Naive B cell (primary cell): ENCODE measurements at places on chromosomes 13 and 19. TPM values are rescaled to one million over a fixed set of nuclear protein-coding genes. Genes with fewer than 3 reads are reported as not detected.

Gene ZNRF4
- polyA plus RNA-seq, result not detected

Gene SPACA4
- polyA plus RNA-seq, result not detected

GRCh38 chr13:99665711-99666110 lies 164.4 kb downstream of the TM9SF2 start:
- no peak for DNase-seq

Gene RNF225
- not detected for polyA plus RNA-seq

Gene PSPN
- polyA plus RNA-seq, result 0.56 TPM

- DNase-seq, result peak; percentile 71
These were observed 1.5 kb downstream of the N4BP2L1 start for GRCh38 chr13:32426191-32426989.

DNA sequence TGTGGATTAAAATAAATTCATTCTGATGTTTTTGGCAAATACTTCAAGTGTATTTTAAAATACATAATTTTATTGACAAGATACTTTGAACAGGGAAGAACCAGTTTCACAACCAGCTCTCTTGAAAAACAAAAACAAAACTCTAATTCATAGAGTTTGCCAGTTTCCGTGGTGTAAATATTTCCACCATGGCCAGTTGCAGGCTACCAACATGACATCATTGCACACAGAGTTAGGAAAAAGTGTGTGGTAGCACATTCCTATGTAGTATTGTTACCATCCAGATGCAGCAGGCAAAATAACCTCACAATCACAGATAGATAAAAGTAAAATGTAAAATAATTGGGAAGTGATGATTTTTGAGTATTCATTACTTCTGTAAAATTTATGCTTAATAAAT lies 7.7 kb upstream of the RNF113B start:
- no peak for DNase-seq

DNA sequence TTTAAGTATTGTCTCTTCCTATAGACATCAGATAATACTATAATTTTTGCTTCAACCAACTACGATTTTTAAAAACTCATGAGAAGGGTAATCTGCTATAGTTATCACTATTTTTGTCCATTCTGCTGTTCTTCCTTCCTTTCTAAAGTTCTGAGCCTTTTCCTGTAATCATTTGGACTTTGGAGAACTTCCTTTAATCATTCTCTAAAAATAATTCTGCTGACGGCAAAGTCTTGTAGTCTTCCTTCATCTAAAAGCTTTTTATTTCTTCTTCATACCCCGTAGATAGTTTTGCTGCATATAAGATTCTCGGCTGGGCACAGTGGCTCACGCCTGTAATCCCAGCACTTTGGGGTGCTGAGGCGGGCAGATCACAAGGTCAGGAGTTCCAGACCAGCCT lies 5.1 kb upstream of the FCGBP start:
- DNase-seq, result no peak

GRCh38 chr13:88097541-88097940 lies 426.4 kb downstream of the SLITRK5 start:
- peak; percentile 9 for DNase-seq

DNA sequence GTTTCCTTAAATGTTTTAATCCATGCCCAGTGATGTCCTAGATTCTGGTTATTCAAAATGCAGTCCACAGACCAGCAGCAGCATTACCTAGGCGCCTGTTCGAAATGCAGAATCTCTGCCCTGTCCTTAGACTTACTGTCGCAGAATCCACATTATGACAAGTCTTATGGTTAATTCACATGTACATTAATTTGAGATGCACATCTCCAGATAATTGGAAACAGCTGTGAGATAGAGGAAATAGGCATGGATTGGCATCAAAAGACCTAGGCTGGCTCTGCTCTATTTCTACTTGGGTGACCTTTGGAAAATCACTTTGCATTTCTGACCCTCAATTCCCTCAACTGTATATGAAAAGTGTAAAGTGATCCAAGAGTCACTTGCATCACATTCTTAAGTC lies 700.7 kb downstream of the DIAPH3 start:
- DNase-seq, result no peak

DNA sequence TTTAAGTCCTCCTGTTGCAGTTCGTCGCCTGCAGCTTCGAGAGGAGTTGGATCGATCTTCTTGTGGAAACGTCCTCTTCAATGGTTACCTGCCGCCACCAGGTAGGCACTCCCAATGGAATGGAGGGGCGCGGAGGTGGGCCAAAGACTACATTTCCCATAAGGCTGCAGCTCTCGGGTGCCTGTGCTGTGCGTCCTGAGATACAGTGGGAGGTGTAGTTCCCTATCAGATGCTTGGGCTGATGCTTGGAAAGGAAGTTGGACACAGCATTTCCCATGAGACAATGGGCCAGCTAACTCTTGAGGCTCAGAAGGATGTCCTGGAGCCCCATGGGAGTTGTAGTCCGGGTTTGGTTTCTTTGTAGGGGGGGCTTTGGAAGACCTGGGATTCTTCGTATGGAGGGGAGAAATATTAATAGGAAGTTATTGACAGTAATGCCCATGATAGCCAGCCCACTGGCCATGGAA lies 1.8 kb downstream of the SHKBP1 start:
- DNase-seq, result no peak

Gene METTL21C
- polyA plus RNA-seq, result not detected

Gene ZNF837
- 7.7 TPM for polyA plus RNA-seq

Gene C1QTNF9B
- not detected for polyA plus RNA-seq

DNA sequence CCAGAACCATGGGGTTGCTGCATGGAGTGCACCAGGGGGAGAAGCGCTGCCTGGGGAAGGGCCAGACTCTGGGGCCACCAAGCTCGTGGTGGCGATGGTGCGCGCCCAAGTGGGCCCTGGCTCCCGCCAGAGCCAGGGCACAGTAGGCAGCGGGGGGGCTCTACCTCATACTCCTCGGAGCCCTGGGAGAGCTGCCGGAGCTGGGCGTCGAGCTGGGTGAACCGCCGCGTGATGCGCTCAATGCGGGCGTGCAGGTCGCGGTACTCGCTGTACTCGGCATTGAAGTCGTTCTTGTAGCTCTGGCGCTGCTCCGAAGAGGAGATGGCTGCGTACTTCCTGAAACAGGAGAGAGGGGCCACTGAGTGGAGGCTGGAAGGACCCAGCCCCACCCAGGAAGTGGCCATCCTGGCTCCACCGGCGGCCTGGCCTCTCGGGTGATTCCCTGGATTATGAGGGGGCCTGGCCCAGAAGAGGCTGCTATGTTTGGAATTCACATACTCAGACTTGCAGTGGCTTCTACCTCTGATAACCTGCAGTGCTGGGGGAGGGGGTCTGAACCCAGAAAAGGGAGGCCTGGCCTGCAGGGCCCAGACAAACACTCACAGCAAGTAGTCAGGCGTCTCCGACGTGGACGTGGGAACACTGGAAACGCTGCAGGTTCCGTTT lies 8.3 kb upstream of the ISYNA1 start:
- no peak for DNase-seq

- DNase-seq, result no peak
These were observed 42.7 kb downstream of the ANKRD10 start for GRCh38 chr13:110872034-110872767.

Gene ZNF541
- polyA plus RNA-seq, result not detected

- DNase-seq, result no peak
These were observed 21.7 kb downstream of the ZIC5 start for GRCh38 chr13:99949679-99950413.

Gene TPTE2
- not detected for polyA plus RNA-seq

DNA sequence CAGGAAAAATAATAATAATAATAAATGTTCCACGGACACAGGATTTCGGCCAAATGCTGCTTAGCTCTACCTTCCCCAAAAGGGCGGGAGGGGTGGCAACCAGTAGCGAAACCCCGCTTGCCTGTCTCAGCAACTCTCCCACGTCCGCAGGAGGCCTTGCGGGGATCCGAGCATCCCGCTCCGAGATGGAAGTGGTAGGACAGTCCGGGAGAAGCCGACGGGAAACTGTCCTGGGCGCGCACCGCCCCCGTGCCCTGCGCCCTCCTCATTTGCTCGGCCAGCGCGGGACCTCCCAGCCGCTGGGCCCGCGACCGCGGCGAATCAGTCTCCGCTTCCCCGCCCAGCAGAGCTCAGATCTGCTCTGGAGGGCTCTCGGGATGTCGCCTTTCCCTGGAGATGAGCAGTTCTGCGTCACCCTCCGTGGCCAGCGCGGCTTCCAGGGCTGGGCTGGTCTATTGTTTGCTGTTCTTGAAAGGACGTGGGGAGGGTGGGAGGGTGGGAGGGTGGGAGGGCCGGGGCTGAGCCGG lies 48.9 kb upstream of the PABPC3 start:
- DNase-seq, result no peak

Gene CCL25
- not detected for polyA plus RNA-seq

DNA sequence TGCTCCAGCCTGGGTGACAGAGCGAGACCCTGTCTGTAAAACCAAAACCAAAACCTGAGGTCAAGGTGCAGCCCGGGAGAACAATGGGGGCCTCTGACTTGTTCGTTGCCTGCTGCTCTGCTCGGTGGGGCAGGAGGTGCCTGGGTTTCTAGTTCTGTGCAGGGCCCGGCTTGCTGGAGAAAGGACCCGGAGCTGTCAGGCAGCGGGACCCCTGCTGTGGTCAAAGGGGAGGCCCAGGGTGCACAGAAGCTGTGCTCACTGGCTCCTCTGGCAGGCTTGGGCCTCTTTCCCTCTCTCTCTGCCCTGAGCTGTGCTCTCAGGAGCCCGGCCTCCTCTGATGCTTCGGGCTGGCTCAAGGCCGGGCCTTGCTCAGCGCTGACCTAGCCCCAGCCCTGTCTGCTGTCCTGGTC lies 3.5 kb downstream of the LRP3 start:
- DNase-seq, result no peak

Gene MAP3K10
- polyA plus RNA-seq, result 0.13 TPM

DNA sequence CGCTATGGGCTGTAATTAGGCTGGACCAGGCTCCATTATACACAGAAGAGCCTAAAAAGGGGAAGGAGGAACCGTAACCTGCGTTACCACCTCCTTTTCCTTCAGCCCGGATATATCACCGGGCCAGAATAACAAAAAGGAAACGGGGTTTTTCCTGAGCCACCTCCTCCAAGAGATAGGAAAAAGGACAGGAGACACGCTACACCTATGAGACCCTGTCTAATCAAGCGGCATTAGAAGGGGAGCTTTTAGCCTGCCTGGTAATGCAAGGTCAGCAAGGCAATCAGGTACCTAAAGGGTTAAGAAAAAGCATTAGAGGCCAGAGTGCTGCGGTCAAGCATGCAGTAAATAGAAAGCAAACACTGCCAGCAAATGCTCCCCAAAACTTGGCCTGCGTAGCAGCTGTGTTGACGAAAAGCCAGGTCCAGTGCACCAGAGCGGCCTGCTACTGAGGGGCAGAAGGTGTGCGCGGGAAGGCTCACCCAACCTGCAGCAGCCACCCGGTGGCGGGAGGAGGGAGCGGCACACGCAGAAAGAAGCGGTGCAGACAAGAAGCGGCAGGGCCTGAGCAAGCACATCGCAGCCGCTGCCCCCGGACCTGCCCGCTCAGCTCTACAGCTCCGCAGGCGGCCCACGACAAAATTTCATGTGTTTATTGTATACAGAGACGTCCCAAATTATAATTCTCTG lies 1466.1 kb downstream of the UQCRFS1 start:
- DNase-seq, result no peak

DNA sequence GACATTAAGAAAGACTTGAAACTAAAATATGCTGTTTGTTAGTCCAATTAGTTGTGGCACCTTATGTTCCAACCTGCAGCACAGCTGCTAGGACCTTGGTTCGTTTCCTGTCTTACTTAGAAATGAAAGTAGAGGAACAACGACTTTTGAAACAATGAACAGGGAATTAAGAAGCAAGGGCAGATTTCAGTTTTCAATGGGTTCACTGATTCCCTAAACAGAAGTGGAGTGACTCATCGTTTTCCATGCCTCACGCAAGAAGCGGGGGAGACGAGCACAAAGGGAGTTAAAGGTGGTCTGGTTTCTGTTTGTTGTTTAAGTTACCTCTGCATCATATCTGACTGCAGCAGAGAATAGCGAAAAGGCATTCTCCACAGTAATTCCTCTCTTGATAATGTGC lies 44.8 kb downstream of the PHF11 start:
- DNase-seq, result peak; percentile 9

Gene RPL13A
- polyA plus RNA-seq, result 2,320 TPM

DNA sequence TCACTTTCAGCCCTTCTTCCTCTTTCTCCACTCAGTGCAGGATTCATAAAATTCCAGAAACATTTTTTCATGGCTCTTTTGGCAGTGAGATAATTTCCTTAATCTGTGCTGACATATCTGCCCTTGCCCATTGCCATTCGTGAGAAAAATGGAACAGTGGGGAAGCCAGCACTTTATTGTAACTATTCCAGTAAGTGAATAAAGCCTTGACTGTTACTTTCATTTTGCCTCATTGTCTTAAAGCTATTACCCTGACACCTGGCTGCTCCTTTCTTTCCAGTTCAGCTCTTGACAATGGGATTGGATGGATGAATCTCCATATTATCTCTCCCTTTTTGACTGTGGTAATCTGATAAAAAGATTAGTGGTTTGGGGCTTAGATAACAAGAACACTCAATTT lies 1068.1 kb upstream of the PCDH20 start:
- no peak for DNase-seq

- DNase-seq, result no peak
These were observed 194.5 kb downstream of the DACH1 start for GRCh38 chr13:71672512-71672911.

- DNase-seq, result peak; percentile 60
These were observed 391.0 kb downstream of the FGF9 start for GRCh38 chr13:22061806-22062391.

Gene CEACAM3
- not detected for polyA plus RNA-seq

Gene SIAH3
- not detected for polyA plus RNA-seq

Gene NCR1
- polyA plus RNA-seq, result not detected

DNA sequence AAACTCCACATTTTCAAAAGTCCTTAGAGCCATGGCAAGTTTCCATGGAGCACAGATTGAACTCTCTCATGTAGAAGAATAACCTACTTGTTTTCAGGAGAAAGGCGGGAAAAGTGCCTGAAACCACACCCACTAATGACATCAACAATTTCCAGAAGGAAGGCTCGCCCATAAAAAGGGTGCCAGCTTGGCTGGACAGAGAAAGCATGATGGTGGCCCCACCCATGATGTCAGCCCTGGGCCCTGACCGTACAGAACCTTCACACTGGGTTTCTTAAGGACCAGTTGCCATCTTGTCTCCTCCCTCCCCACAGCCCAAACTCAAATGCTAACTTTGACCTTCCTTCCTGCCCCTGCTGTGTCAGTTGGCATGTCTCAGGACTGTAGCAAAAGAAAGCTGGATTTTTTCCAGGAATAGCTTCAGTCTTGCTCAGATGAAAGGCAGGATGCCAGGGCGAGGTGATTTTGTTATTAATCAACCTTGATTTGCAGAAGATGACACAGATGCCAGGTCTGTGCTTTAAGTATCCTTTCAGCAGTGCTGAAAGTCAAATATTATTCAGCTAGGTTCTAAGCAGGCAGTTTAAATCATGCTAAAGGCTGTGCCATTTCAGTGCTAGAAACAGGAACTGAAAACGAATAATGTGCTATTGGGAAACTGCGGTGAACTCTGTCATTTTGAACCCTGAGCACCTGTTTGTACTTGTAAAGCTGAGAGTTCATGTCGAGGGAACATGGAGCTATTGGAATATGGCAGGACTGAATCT lies 89.5 kb upstream of the RFC3 start:
- peak; percentile 40 for DNase-seq

DNA sequence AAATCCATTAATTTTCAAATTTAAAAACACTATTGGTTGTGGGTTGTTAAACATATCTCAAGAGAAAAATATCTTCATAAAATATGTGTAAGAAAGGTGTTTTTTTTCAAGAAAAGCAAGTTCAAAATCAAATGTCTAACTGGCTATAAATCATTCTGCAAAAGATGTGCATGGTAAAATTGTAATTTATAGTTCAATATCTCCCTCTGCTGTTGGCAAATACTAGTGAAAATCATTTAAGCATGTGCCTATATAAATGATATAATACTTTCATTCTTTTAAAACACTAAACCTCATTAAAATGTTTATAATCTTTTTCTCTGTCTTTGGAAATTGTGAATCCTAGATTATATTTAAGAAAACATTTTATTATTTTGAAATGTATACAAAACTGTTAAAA lies 17.2 kb upstream of the SLITRK6 start:
- DNase-seq, result no peak
